ENCODE measurements at places on chromosomes 7 and 10.

GRCh38 chr10:56222237-56222636, 138.8 kb downstream of the ZWINT start:
- DNase-seq = no peak

- no peak for DNase-seq
These were observed 545.9 kb downstream of the SUGCT start for GRCh38 chr7:40680657-40681056.

- DNase-seq = no peak
These were observed 9.4 kb downstream of the CLDN12 start for GRCh38 chr7:90412458-90413184.

GRCh38 chr10:22646388-22646853, 68.0 kb downstream of the PIP4K2A start:
- DNase-seq = no peak

DNA sequence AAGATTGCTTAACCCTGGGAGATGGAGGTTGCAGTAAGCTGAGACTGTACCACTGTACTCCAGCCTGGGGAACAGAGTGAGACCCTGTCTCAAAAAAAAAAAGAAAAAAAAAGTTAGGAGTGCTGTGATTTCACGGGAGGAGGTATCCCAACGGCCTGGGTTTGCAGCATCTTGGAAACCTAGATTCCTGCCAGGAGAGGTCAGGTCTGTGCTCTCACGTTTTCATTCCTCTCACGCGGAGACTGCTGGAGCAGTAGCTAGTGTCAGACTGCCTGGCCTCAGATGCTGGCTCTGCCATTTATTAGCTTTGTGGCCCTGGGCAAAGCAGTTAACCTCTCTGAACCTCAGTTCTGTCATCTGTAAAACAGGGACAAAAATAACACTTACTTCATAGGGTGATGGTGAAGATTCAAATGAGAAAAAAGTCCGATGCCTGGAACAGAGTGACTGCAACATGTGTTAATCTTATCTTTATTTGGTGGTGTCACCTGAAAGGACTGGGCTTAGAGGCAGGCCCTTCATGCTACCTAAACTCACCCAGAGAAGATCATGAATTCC, 94.9 kb downstream of the GAD2 start:
- no peak for DNase-seq

DNA sequence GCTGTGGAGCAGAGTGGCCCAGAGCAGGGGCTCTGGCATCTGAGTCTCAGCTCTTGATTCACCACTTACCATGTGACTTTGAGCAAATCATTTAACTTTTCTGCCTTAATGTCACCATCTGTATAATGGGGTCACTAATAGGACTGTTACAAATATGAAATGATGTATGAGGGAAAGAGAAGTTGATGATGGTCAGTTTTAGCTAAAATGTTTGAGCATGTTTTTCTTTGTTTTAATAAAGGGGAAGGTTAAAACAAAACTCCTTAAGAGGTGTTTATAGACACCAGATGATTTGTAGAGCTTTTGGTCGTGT, 81.0 kb downstream of the CCNY start:
- DNase-seq = no peak

Data from right renal pelvis (tissue), 4 donors.